ENCODE measurements at places on chromosomes 5 and 9.

DNA sequence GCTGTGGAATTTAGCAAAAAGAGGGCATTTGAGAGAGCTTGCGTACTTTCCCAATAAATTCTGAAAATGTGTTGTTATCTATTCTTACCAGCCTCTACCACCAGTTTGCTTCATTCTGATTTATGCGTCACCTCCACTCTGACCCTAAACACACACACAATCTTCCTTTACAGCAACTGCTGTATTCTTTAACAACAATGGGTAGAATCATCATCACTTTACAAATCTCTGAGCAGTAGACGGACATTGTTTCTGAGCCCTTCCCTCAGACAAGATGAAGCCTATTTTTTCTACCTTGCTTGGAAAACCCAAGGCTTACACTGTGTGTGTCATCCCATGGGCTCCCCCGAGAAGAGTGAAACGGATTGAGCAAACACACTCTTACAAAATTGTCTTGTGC, 83.1 kb upstream of the RASA1 start:
- no peak for DNase-seq

GRCh38 chr5:130397132-130397531, 492.9 kb downstream of the CHSY3 start:
- no peak for DNase-seq

- DNase-seq = no peak
These were observed 195.7 kb downstream of the AOPEP start for GRCh38 chr9:94922098-94922607.

GRCh38 chr5:161481922-161482321, 64.6 kb downstream of the GABRB2 start:
- DNase-seq = no peak

DNA sequence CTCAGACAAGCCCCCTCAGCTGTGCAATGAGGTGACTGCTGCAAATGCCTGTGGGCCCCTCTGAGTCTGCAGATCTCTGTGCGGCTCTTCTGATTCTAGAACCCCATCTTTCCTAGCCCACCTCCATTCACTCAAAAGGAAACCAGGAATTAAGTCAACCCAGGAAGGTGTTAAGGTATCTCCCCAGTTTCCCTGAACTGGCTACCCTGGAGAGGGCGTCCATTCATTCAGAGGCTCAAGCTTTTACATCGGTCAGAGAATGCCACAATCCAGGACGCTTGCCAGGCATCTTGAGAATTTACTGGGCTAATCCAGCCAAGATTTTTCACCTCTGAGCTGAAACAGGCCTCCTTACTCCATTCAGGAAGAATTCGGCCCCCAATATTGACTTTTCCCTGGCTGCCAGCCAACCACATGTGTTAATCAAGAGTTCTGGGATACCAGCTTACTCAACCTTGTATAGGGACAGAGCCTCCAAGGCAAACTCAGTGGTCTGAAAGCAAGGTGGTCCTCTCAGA, 889 bp upstream of the ADAMTS12 start:
- peak; percentile 23 for DNase-seq

DNA sequence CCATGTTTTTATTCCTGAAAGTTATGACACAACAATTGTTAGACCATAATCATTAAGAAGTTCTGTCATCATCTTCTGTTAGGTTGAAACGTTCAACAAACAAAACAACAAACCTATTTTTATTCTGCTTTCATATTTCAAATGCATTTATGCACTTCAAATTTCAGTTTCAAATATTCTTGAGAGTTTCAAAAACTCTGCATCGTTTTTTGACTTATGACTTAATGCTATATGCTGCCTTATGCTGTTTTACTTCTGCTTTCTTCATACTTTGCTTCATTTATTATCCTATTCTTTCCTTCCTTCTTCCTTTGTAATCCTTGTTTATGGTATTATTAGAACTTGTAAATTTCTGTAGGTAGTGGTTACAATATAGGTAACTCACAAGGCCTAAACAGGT, 95.0 kb downstream of the PCSK1 start:
- no peak for DNase-seq

GRCh38 chr9:82057805-82058204, 69.2 kb downstream of the SPATA31D1 start:
- no peak for DNase-seq

DNA sequence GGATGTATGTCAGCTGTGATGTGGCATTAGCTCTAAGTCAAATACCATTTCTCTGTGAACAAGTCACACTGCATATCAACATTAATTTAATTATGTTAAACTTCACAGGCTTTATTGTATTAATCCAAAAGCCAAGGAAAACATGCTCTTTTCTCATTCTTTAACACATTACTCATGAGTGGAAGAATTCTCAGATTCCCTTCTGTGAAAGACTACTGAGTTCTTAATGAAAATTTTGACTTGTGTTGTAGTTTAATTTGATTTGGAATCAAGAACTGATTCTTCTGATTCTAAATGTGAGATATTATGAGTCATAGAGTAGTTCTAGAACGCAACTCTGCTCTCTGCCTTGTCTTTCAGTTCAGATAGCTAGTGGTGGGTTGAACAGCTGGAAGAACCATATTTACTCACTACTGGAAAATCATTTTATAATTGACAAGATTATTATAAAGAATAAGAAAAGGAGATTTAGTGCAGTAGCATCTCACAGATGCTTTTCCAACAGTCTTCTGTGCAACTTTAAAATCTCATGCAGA, 90.6 kb downstream of the VCAN start:
- DNase-seq = no peak

DNA sequence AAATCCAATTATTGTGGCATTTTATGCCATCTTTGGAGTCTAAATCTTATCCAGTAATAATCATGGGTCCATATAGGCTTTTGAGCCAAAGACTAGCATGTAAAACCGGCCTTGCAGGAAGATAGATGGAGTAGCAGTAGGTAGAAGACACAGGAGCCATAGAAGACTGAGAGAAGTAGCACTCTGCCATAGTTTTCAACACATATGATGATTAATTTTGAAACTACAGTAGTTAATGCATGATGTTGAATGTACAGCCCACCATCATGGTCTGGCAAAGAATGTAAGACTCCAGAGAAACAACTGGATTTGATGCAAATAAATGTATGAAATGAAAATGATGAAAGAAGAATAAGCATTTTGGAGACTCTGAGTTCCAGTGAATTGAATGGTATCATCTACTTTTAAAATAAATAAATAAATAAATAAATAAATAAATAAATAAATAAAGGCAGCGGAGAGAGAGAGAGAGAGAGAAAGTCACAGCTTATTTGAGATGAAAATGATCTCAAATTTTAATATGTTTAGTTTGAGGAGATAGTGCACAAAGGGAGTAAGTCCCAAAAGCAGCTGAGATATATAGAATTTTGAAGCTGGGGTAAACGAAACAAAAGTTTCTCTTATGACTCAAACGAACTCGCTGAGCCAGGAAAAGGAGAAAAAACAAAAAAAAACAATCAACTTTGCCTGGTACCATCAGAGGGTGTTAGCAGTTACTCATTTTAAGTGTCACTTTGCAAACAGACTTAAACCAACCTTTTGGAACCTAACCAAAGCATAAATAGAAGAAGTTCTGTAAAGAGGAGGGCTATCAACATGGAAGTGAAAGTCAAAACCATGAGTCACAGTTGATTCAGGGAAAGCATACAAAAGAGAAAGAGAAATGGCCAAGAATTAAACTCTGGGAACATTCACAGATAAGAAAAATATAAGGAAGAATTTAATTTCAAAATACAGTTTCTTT, 388.7 kb downstream of the CETN3 start:
- no peak for DNase-seq

DNA sequence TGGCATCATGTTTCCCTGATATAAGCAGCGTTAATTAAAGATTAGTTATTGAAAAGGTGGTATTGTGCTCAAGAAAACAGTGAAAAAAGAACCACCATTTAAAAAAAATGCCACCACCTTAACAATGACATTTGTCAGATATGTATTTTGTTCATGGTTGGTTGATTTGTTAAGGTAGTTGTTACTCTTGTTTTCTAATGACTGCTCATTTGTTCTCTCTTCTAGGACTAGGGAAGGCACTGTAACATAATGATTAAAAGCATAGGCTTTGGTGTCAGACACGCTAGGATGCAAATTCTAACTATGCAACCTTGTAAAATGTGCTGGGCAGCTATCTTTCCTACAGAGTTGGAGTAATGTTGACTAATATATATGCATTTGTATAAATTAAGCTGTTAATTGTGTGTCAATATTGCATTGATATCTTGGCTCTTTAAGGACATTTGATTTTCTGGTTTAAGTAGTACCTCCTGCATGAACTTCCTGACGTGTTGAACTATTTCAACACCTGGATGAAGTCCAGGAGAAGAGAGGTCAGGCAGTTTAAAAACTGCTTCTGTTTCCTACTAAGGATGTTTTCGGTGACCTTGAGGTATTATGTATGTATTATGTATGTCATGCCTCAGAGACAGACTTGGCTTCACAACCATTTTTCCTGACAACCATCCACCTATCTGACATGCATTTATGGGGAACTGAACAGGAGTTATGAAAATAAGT, 77.8 kb downstream of the MUSK start:
- no peak for DNase-seq

GRCh38 chr9:15389173-15389572, 33.5 kb upstream of the SNAPC3 start:
- no peak for DNase-seq

DNA sequence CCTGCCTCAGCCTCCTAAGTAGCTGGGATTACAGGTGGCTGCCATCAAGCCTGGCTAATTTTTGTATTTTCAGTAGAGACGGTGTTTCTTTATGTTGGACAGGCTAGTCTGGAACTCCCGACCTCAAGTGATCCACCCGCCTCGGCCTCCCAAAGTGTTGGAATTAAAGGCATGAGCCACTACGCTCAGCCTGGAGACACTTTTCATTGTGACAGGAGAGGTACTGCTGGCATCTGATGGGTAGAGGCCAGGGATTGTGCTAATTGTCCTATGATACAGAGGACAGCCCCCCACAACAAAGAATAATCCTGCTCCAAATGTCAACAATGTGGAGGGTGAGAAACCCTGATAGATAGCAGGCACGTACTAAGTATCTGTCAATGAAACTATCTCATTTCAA, 91.3 kb upstream of the SLC25A48 start:
- DNase-seq = no peak

DNA sequence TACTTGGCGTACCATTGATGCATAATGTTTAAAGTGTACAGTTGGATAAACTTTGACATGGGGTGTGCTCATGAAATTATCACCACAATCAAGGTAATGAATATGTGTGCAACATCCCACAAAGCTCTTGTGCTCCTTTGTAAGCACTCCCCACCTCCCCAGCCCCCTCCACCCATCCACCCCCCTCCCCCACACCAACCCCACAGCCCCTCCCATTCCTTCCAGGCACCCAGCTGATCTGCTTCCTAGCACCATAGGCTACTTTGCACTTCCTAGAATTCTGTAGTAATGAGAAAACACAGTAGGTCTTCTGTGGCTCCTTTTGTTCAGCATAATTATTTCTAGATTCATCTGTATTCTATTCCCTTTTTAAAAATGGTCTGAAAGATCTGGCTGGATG, 24.5 kb downstream of the FGD3 start:
- DNase-seq = peak; percentile 62

DNA sequence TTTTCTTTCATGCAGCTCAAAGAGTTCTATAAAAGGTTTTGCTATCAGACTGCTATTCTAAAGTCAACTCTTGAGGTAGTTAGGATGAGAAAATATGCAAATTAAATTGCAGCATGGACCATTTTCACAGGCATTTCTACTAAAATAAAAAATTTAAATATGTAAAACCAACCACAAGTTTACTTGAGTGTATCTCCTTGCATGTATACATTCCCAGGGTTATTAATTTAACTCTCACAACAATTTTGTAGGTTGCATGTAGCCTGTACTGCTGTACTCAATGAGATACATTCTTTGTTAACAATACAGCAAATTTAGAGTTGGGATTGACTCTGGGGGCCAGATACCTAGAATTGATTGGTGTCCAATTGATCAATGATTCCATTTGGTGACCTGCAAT, 265.8 kb downstream of the MED10 start:
- no peak for DNase-seq

GRCh38 chr9:21576331-21577189, 94.4 kb upstream of the IFNE start:
- peak; percentile 35 for DNase-seq

- DNase-seq = no peak
These were observed 373.3 kb downstream of the TLE4 start for GRCh38 chr9:79945016-79945415.

DNA sequence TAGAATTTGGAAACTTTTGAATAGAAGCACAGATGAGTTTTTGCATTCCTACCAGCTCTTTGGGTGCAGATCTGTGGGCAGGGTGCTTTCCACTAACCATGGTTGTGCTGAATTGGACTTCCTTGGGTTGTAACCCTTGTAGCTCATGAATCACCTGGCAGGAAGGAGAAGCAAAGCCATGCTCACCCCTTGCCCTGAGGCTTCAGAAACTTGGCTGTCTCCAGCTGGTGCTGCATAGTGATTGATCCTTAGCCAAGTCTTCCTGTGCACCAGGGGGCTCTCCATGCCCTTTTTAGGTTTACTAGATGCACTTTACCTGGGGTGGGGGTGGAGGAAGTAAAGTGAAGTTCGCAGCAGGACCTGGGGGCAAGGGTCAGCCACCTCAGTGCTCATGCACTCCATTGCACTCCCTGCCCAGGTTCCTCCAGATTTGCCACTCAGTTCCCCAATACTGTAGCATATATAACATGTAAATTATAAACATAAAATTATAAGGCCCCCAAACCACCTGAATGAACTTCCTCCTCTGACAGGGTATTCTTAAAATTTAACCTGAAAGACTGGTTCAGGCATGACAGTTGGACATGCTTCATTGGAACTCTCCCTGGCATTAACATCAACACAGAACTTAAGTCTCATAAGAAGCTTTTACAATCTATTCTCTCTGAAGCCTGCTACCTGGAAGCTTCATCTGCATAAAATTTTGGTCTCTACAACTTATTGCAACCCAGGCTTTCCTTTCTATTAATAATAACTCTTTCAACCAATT, 25.8 kb upstream of the IFNA14 start:
- DNase-seq = no peak

DNA sequence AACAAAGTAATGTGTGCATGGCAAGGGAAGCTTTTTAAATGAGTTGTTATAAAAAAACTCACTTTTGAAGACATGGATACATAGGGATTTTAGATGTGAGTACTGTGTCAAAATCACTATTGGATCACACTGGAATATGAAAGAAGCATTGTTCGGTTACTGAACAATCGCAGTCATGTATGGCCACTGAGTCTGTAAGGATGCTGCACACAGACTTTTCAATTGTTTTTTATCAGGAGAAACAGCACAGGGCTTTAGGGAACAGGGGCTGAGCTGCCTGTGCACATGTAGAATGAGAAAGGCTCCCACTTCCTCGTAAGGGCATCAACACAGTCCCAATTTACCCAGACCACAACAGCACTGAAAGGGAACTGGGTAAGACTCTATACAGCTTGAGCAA, 1333.9 kb upstream of the DMAC1 start:
- DNase-seq = no peak

GRCh38 chr9:136117291-136117915, 1.3 kb downstream of the TMEM250 start:
- no peak for DNase-seq

DNA sequence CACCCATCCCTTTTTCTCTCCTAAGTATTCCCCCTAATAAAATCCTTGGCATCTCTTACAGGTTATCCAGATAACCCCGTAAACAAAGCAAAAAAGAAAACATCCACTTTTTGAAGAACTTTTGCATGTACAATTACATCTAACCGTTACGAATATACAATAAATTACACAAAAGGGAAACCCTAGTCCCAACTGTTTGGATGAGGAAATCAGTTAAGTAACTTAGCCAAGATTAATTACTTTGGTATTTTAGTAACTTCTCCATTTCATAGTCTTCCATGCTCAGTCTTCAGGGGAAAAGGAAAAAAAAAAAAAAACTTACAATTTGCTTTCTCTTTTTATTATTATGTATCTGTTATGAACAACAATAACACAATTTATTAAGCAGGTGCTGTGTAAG, 212.9 kb downstream of the ACTL7B start:
- DNase-seq = no peak
